Stimulated activated CD8-positive, alpha-beta memory T cell treated with anti-CD3 and anti-CD28 coated beads, Interleukin-7, amount 100 ng/mL, for 4 hours (primary cell): ENCODE measurements at places on chromosomes 12 and 14.

- DNase-seq, result no peak
Observed at GRCh38 chr14:30655124-30655523, 33.0 kb downstream of the SCFD1 start.

DNA sequence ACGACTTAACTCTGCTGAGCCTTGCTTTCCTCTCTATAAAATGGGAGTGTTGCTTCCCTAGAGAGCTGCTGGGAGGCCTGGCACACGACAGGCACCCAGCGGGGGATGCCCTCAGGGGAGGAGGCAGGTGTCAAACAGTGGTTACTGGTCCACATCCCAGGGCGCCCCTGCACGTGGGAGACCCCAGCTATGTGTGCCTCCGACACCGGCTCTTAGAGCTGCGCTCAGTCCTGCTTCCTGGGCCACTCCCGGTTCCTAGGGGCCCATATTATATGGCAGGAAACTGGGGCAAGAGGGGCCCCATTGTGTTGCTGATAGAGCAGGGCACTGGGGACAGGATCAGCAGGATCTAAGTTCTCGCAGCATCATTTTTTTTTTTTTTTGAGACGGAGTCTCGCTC, 47.3 kb downstream of the CHGA start:
- no peak for DNase-seq

- DNase-seq, result no peak
Observed at GRCh38 chr14:91963465-91963864, 16.0 kb upstream of the FBLN5 start.

DNA sequence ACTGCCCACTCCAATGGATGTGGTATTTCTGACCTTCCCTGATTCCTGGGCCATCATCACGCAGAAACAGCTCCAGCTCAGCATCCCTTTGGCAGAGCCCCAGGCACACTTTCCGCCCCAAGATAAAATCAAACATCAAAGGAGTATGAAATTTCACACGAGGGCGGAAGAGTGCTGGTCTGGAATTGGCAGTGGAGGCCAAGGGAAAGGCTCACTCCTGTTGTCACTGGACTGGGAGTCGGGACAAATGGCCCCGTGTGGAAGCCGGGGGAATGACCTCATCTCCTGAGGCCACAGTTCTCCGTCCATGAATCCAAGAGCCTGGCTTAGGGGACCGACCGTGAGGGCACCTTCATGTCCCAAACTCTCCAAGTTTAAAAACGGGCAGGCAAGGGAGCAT, 40.9 kb downstream of the FZD10 start:
- no peak for DNase-seq

- no peak for DNase-seq
Observed at GRCh38 chr14:26925876-26926584, 328.2 kb upstream of the NOVA1 start.

DNA sequence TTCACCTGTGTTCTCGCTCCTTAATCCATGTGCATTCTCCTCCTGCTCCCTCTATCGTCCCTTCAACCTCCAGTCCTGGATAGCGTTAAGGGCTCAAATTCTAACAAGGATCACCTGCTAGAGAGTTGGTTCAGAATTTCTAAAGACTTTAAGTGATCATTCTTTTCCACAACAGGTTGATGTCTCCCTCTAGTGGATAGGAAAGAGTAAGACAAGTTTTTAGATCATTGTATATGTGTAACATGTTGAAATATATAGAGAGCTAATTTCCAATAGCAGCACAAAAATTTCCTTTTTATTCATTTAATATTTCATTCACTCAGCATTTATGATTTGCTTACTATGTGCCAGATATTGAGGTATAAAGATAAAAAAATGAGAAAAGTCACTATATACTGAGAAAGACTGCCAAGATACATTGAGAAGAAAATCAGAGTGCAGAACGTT, 9.3 kb upstream of the ESR2 start:
- no peak for DNase-seq

GRCh38 chr14:49857427-49858003, 4.9 kb upstream of the NEMF start:
- no peak for DNase-seq

DNA sequence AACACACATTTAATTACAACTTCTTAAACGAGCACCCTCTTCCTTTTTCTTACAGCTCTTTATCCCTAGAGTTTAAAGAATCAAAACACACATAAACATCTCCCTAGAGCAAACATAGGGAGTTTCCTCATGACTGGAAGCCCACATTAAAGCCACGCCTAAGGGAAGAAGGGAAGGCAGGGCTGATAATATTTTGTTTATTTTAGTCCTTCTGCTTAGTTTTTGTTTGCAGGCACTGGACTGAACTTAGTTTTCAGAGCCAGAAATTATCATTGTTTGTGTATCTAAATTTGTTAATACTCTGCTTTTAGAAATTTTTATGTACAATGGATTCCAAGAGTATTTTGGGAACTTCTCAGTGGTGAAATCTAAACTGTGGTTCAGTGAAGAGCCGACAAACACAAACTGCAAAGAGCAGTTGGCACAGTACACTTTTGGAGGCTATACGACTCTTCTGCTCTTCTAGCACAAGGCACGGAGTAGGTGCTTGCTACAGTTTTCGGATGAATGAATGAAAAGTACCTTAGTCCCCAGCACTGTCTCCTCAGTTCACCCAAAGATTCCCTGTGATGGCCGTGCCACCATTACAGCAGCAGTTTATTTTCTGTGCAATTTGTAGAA, 17.6 kb upstream of the AMIGO2 start:
- DNase-seq, result no peak

- DNase-seq, result no peak
Observed at GRCh38 chr12:128982933-128983332, 129.7 kb downstream of the GLT1D1 start.

DNA sequence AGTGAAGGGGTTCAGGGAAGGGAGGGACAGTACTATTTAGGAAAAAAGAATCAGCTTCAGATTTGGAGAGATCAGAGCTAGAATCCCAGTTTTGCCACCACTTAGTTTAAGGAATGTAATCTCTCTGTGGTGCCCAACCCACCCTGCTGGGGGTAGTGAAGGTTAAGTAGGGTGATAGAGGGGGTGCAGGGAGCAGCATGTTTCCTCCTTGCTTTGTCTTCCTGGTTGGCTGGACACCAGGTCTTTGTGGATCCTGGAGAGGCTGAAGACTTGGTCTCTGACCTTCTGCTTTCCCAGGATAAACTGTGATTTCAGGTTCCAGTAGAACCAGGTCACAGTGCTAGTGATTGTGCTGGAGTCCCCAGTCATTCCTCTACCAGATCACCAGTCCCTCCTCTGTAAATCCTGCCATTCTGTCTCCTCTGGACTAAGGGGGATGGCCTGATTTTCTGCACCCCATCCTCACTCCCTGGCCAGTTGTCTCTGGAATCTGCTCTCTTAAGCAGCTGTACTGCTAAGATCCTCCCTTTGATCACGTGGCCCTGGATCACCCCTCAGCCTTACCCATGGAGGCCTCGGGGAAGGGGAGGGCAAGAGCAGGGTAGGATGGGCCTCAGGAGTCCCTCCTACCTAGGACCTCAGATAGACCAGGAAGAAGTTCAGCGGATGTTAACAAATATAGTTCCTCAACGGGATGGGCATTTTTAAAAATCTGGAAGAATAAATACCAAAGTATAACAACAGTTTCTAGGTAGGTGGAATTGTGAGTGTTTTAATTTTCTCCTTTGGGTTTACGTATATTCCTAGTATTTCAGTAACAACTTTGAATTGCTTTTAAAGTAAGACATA, 3.1 kb downstream of the MAP3K12 start:
- DNase-seq, result no peak

- no peak for DNase-seq
Observed at GRCh38 chr12:52651726-52652261, at the start of gene KRT2. Gene KRT2 (minus strand): TSS chr12:52652211. CDS start chr12:52652142, 69 bp downstream.
